Pons (tissue), 1 donor: ENCODE measurements at places on chromosomes 3 and 15.

DNA sequence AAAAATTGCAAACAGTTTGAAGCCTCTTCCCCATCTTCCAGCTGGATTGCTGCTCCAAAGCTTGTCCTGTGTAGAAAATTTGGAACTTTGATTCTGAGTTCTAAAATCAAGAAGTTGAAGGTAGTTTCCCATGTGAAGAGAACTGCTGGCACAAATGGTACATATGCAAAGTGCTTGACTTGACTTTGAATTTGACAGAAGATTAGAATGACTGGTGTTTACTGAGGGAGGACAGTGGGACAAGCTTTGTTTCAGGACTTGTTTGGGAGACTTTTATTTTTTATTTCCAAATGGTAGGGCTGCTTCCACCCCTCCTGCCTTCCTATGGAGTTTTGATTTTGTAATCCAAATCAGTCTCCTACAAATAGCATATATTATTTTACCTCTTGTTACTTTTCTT, 7.4 kb downstream of the ZFAND6 start:
- DNase-seq = no peak

DNA sequence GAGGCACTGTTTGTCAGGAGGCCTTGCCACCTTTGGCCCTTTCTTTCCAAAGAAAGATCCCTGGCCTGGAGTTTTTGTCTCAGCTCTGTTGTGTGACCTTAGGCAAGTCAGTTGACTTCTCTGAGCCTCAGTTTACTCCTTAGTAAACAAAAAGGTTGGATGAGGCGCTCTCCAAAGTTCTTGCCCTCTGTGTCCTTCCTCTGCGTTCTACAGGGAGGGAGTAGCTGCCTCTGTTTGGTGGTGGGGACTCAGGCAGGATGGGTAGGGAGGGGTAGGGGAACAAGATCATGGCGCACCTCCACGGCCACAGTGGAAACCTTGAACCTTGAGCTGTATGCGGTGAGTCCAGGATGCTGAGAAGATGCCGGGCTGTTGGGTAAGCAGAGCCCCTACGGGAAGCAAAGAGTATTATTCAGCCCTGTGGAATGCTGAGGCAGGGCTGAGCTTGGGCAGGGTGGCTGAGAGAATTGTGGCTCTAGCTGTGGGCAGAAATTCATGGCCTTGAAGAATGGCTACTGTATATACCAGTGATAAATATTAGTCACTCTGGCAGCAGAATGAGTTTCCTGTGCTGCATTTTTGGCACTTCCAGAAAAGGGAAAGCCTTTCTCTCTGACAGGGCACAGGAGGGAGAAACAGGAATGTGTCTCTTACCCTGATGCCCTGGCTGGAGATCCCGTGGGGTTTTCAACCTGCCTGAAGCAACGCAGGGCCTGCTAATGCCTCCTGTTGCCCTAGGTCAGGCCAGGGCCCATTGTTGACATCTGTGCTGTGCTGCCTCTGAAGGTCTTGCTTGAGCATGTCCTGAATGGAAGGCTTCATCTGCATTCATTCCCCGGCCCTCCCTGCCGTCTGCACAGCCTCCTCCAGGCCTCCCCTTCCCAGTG, 39.9 kb downstream of the SMAD3 start:
- no peak for DNase-seq

DNA sequence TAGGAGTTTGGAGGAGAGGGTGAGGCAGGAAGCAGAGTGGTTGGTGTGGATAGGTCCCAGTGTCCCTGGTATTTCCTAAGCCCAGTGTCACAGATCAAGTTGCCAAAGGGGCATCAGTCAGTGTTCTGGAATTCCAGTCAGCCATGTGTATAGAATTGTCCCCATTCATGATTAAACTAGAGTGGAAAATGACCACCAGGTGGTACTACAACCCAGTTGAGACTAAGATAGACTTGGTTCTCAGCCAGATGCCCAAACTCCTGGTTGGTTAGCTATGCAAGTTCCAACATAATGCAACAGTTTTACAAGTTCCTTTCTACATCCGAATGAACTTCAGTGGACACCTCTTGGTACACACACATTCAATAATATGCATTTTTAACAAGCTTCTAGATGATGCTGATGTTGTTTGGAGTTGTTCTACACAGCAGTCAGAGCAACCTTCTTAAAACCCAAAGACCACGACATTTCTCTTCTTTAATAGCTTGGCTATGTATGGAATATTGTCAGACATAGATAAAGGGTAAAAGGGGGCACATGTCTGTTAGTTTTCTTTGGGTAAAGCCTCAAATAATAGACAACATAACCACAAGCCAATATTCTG, 8.4 kb upstream of the ATR start:
- DNase-seq = peak; percentile 84

GRCh38 chr15:63992300-63992699, 54.0 kb downstream of the DAPK2 start:
- DNase-seq = no peak

- DNase-seq = no peak
These were observed 209.8 kb upstream of the RBMS3 start for GRCh38 chr3:29070959-29071634.

DNA sequence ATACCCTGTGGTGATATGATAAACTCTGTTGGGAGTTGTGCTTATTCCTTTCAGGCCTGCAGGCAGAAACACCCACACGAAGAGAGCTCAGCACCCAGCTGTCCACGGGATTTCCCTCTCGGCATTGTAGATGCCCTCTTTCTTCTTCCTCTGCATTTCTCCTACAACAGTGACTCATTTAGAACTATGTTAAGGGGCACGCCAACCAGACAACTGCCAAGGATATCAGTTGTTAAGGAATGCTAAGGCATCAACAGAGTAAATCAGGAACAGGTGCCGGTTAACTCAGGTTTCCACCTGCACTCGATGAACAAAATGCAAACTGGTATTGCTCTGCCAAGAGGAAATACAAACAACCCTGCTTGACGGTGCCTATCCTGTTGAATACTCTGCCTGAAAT, 270.0 kb upstream of the PEX5L start:
- DNase-seq = peak; percentile 8

DNA sequence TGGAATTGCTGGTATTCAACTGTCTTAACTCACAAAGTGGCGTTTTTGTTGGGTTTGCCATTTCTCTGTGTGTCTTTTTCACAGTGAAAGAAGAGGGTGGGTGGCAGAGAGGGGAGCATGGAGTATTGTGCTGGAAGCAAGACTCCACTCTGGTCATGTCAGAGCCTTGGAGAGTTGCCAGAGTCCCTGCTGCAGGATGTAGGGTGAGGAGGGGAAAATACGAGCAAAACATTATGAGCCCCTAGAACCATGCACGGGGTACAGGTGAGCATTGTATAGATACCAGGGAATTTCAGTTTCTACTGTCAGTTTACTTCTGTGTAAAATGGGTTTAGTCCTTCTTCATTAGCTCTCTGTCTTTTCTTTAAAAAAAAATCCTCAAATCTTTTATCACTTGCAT, 249.9 kb downstream of the CACNA2D3 start:
- no peak for DNase-seq

- DNase-seq = no peak
These were observed 97.8 kb downstream of the GTPBP8 start for GRCh38 chr3:113088616-113089015.

GRCh38 chr3:196235452-196236122, 19.3 kb downstream of the SLC51A start:
- no peak for DNase-seq

DNA sequence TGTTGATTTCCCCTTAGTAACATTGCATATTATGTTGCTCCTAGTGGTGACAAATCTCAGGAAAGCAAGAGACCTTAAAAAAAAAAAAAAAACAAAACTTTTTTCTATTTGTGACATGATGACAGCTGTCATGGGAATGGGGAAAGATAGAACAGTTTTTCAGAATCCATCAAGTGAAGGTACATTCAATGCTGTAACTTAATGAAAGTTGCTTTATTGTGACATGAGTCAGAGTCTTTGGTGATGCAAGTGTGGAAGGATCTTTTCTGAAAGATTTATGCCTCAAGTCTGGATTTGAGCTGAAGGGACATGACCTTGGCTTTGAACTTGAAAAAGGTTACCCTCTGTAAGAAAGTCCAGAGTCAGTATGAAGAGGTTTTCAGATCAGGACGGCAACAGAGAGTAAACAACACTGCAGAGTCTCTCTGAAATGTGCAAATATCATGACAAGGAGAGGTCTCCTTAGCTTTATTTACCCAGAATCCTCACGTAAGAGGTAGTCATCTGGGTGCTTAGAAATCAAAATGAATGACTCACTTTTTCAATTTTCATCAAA, 424.7 kb downstream of the CNTN4 start:
- no peak for DNase-seq

- no peak for DNase-seq
These were observed 385.8 kb downstream of the LPP start for GRCh38 chr3:188539631-188540194.

GRCh38 chr15:87764461-87765240, 491.9 kb downstream of the NTRK3 start:
- DNase-seq = no peak

DNA sequence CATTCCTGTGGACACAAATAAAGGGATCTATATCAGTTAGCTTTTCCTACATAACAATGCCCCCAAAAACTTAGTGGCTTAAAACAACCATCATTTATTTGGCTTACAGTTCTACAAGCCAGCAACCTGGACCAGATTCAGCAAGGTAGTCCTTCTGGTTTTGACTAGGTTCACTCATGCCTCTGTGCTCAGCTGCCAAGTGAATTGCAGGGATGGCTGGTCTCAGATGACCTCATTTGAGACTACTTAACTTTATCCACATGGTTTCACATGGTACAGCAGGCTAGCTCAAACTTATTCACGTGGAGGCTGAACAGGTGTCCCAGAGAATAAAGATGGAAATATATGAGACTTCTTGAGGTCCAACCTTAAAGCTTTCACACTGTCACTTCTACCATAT, 119.3 kb upstream of the BFSP2 start:
- no peak for DNase-seq

- no peak for DNase-seq
These were observed 42.6 kb upstream of the TP63 start for GRCh38 chr3:189588475-189589178.
